Activated naive CD4-positive, alpha-beta T cell (primary cell): ENCODE measurements at places on chromosomes 2 and 18.

DNA sequence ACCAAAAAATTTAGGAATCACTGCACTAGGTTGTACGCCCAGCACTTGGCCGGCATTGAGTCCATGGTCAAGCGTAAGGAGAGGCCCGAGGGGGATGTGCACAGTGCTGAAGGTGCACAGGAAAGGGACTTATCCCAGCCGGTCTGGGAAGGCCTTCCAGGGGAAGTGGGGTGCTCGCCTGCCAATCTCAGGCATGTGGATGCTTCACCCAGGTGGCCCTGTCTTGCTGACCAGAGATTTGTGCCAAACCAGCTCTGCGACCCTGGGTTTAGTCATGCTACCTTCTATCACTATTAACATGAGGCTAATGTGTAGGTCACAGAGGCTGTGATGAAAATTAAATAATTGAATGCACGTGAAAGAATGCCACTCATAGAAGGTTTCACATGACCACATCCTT lies 1.7 kb upstream of the ITM2C start:
- no peak for DNase-seq

DNA sequence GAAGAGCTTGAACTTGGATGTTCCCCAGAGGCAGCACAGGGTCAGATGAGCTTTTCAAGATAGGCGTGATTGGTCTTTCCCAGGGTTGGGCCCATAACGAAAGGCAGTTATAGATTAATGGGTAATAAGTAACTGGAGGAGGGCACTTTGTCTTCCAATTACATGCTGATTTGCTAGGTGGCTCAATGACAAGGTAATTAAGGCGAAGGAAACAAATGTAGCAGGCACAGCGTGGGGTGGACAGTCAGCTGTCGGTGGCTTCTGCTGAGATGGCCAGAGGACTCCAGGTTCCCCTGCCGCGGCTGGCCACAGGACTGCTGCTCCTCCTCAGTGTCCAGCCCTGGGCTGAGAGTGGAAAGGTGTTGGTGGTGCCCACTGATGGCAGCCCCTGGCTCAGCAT lies at the start of gene UGT1A4:
TSS of gene UGT1A4 (plus strand) at position 185 of the 400 bp plus-strand sequence. CDS start at position 270, 85 bp downstream.
- no peak for DNase-seq

- no peak for DNase-seq
These were observed 99.2 kb upstream of the FOSL2 start for GRCh38 chr2:28293416-28293815.

- no peak for DNase-seq
These were observed 269.5 kb downstream of the NEDD4L start for GRCh38 chr18:58313491-58314032.

DNA sequence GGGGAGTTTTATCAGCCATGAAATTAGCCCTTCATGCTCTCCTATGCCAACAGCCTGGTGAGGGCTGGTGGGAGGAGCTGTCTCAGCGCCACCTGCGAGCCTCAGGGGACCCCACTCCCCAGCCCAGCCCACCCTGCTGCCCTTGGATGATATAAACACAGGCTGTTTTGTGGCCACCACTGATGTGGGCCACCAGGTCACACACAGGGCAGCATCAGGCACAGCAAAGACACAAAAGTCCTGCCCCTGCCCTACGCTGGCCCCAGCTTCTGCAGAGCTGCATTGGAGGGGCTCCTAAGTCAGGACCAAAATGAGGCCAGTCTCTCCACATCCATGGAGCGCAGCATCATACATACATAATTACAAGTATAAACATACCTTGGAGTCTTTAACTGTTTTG lies 110.6 kb upstream of the TEX51 start:
- DNase-seq: no peak

GRCh38 chr2:173441222-173441621 lies 86.5 kb downstream of the CDCA7 start:
- DNase-seq: no peak

- DNase-seq: no peak
These were observed 32.8 kb downstream of the MAIP1 start for GRCh38 chr2:199988151-199988550.

GRCh38 chr2:22981785-22982184 lies 403.2 kb upstream of the KLHL29 start:
- DNase-seq: no peak

- no peak for DNase-seq
These were observed 1.8 kb downstream of the TLK1 start for GRCh38 chr2:171158790-171159371.

- DNase-seq: no peak
These were observed 83.0 kb upstream of the ATG16L1 start for GRCh38 chr2:233168445-233168844.

DNA sequence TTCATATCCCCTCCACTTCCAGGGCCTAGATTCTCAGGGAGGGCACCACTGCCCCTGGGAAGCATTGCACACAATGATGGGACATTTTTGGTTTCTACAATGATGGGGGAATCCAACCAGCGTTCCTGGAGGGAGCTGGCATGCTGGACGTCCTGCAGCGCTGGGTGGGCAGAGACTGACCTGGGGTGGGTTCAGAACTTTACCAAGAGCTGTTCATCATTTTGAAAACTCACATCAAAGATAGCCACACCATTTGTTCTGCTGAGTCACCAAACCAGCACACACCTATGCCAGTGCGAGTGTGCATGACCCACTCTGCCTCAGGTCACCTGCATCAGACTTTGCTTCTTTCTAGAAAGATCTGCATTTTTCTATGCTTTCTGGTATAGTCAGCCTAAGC lies 14.1 kb upstream of the ARMC9 start:
- no peak for DNase-seq

- no peak for DNase-seq
These were observed 14.4 kb downstream of the MTHFD2 start for GRCh38 chr2:74212702-74213410.

GRCh38 chr2:136785215-136785614 lies 19.9 kb downstream of the THSD7B start:
- no peak for DNase-seq

DNA sequence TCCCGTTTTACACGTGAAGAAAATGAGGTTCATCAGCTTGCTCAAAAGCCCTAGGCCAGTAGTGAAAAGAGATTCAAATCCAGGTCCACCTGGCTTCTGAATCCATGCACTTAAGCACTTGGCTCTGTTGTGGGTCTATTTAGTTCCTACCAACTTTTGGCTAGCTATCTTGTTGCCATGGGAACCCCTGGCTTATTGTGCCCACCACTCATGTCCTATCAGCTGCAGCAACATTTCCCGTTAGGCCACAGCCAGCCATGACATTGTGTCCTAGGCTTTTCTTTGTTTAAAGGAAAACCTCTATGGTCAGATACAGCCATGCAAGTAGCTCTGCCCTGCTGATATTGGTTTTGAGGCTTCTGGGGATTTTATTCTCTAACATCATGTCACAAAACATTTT lies 49.8 kb downstream of the PLEK start:
- DNase-seq: no peak

DNA sequence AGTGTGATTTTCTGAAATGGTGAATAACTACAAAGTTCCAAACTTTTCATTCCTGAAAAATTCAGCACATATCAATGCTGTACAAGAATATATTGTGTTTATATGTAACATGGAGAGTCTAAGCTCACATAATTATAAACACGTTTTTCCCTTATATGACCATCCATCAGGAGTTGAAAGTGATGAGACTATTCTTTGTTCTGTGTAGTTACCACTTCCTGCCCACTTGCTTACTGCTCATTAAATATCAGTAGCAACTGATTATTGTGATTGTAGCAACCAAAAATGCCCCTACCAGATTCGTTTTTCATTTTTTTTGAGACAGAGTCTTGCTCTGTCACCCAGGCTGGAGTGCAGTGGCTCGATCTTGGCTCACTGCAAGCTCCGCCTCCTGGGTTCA lies 30.8 kb downstream of the OTX1 start:
- DNase-seq: no peak

DNA sequence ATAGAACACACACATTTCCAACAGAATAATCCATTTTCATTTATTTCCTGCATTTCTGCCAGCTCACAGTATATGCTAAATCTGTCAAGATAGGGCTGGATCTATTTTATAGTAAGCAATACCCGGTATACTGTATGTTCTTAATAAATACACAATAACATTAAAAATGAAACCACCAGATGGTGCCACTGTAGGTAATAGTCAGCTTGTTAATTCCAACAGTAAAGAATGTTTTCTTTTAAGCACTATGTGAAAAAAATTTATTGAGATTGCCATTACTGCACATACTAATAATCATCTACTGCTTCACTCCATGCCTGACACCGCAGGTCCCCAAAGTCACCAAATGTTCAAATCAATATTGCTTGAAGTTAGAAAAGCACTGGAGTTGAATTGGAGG lies 131.5 kb upstream of the PGAP1 start:
- no peak for DNase-seq

DNA sequence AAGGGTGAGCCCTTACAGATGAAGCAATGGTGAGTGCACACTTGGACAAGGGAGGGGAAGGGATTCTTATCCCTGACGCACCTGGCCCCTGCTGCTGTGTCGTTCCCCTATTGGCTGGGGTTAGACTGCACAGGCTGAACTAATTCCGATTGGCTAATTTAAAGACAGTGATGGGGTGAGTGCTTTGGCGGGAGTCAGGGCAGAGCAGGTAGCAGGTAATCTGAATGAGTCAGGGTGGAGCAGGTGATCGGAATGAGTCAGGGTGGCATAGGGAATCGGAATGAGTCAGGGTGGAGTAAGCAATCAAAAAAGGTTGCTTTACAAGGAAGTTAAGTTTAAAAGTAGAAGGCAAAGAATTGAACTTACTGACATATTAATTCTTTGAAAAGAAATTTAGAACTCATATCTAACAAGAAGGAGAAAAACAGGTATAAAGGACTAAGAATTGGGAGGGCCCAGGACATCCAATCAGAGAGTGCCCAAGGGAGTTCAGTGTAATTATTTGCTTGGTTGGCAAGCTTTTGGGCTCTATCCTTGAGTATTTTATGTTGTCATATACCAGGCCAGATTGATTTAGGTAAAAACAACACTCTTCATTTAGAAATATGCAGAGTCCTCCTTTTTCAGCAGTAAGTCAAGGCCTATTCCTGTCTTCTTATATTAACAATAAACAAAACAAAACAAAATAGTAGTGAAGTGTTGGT lies 52.3 kb upstream of the RALBP1 start:
- DNase-seq: no peak

DNA sequence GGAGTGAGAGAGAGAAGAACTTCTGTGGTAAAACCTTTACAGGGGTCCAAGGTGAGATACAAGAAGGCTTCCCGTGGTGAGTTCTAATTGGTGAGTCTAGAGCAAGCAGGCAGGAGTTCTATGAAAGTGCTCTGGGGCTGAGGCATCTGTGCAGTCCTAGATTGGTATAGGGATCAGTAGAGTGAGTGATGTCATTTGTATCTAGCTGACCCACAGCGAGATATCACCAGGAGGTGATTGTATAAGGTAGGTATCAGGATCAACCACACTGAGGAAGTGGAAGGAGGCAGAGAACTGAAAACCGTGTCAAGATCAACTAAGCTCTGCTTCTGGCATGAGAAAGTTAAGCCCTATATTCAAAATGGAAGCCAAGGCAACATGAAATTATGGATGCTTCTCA lies 1648.9 kb upstream of the TMEFF2 start:
- DNase-seq: no peak

DNA sequence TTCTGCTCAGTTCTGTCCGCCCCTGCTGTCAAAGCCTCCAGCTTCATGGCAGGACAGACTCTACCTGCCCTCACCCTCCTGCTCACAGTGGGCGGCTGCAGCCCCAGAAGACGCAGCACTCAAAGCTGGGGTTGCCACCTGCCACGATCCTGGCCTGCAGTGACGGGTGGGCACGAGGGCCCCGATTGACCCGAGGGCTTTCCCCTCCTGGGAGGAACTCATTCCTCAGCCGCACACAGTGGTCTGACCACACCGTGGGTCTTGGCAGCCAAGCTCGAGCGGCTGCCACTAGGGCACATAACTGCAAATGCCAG lies 47.1 kb downstream of the HS6ST1 start:
- no peak for DNase-seq

DNA sequence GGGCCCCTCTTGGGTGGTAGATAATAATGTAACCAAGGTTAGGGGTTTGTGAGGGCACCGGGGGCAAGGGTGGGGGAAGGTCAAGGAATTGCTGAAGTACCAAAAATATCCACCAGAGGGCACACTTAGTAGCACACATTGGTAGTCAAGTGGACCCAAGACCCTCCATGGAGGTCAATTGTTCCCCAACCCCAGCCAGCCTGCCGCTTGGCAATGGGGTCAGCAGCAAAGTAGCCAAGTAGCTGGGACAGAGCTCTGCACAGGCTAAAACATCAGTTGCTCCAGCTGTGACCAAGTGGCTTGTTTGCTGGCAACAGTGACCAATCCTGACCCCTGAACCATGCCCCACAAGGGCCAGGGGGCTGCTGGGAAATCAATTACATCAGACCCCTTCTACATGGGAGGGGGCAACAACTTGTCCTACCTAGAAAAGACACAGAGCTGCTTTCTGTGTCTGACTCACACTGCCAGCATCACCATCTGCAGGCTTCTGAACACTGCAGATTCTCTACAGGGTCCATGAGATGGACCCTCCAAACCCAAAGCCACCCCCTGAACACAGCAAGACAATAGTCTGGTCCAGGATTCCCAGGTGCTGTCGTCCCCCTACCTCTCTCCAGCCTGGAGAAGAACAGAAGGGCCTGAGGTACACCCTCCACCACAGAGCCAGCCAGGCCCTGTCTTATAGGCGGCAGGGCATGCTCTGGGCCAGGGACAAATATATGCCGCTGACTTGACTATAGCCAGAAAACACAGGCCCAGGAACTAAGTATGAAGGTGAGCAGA lies 76.0 kb downstream of the EMX1 start:
- DNase-seq: no peak

- DNase-seq: no peak
These were observed 148.6 kb downstream of the GALNT1 start for GRCh38 chr18:35729991-35730668.

- DNase-seq: no peak
These were observed 36.5 kb downstream of the EFR3B start for GRCh38 chr2:25078170-25079049.

- no peak for DNase-seq
These were observed 38.5 kb downstream of the REV1 start for GRCh38 chr2:99451280-99451679.

DNA sequence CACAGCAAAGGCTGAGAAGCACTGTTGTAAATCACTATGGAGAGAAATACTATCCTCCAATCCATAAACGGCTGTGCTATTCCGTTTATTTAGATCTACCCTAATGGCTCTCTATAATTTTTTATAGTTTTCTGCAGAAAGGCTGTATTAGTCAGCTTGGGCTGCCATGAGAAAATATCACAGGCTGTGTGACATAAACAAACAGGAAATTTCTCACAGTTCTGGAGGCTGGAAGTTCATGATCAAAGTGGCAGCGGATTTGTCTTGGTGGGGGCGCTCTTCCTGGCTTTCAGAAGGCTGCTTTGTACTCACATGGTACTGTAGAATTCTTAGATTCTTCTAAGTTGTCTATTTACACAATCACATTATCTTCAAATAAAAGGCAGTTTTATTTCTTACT lies 44.1 kb downstream of the C1D start:
- DNase-seq: no peak

GRCh38 chr2:4358837-4359236 lies 655.5 kb downstream of the DCDC2C start:
- DNase-seq: no peak

- peak; percentile 34 for DNase-seq
These were observed 795 bp downstream of the METTL21A start for GRCh38 chr2:207624185-207625013.
